Left kidney (tissue), 8 donors: ENCODE measurements at places on chromosomes 16 and 17.

DNA sequence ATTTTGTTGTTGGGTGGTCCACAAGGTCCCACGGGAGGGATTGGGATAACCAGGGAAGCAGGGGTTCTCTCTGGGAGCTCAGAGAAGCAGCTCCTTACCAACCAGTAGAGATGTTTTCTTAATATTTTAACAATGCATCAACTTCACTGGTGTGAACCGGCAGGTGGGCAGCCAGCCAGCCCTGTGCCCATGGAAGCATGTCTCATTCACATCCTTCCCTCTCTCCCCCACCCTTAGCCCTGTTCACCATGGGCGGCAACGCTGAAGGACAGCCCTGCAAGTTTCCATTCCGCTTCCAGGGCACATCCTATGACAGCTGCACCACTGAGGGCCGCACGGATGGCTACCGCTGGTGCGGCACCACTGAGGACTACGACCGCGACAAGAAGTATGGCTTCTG lies 9.3 kb downstream of the MMP2 start:
- DNase-seq, result no peak

DNA sequence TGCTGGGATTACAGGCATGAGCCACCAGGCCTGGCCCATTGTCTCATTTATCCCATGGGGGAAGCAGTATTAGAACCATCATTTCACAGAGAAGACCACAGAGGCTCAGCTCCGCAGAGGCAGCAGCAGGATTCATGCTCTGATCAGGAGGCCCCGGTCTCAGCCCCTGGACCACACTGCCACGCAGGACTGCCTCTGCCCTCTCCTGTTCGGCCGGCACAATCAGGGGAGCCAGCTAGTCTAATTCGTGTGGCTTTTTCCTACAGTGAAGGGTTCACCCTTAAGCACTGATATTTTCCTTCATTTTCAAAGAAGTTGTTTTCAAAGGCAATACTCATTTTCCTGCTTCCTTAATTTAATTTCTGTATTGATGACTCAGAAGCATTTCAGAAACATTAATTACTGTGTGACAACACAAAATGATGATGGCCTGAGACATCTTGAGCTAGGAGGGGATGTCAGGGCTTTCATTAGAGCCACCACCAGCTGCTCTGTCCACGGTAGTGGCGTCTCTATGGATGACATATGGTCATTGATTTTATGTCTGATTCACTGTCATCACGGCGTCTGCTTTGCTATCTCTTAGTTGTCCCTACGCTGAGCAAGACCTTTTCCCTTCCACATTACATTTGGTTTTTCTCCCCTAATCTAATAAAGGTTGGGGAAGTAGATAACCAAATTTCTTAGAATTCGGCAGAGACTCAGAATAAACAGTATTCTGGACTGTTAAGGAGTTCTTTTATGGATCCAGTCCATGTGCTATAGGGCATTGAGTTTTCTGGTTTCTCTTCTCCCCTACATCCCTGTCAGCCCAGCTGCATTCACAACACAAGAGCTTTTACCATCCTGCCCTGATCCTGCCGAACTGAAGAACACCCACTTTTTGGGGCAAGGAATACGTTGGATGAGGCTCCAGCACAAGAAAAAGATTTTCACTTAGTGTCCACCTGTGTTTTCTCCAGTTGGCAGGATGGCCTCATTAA lies 314.0 kb downstream of the SLC39A11 start:
- DNase-seq, result no peak

DNA sequence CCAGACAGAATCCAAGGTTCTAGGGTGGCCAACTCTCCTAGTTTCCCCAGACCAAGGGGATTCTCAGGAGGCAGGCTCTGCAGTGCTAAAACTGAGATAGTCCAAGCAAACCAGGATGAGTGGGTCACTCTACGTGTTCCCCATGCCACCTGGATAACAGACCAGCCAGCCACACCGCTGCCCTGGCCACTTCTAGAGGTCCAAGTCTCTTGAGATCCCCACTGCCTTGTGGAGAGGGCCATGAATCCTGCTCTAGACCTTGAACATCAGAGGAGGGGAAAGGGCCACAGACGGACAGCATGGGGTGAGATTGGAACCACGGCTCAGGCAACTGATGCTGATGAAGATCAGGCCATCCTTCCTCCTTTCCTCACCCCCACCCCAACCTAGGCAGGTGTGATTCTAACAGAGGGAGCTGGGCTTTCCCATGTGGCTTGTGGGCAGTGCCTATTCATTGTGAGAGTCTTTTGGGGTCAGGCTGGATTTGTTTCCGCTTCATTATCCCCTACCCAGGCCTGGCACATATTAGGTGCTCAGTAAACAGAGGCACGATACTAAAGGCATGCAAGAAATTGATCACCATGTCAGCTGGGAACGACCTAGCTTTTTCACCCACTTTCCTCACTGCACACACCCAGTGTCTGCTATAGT lies 16.8 kb upstream of the TVP23A start:
- DNase-seq, result no peak

- peak; percentile 67 for DNase-seq
Measured at GRCh38 chr17:47987240-47987835, 16.4 kb downstream of the CDK5RAP3 start.

- DNase-seq, result no peak
Measured at GRCh38 chr16:2392025-2392424, 37.2 kb upstream of the CCNF start.

- peak; percentile 44 for DNase-seq
Measured at GRCh38 chr17:4074831-4075495, 67.9 kb downstream of the ZZEF1 start.

GRCh38 chr16:62038646-62039045 lies 2.4 kb upstream of the CDH8 start:
- peak; percentile 18 for DNase-seq

GRCh38 chr17:27323538-27324215 lies 29.8 kb downstream of the WSB1 start:
- DNase-seq, result no peak

- DNase-seq, result no peak
Measured at GRCh38 chr17:78154903-78155811, 9.0 kb downstream of the C17orf99 start.

- DNase-seq, result peak; percentile 95
Measured at GRCh38 chr17:8189711-8190477, at the start of gene BORCS6. Gene BORCS6, minus strand, starts transcription at chr17:8190180. Its CDS starts 40 bp downstream, at chr17:8190140.
